Natural killer cell (primary cell): ENCODE measurements at places on chromosomes 7 and 10.

GRCh38 chr10:75565286-75566251, 134.1 kb downstream of the LRMDA start:
- DNase-seq, result no peak

DNA sequence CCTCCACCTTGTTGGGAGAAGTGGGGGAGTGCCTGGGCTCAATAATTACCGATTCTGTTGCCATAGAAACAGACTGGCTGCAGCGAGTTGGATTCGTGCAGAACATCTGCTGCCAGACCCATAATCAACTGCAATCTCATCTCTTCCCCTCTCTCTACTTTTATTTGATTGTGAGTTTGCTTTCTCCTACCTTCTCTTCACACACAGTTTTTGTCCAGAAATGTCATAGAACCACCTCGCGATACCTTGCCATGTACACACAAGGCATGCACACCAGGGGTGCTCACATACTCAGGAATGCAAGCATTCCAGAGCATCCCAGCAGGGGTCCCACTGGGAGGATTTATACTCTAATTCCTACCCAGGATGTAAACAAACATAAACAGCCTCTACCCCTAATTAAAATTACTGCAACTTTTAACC, 262.2 kb upstream of the AOAH start:
- DNase-seq, result no peak

DNA sequence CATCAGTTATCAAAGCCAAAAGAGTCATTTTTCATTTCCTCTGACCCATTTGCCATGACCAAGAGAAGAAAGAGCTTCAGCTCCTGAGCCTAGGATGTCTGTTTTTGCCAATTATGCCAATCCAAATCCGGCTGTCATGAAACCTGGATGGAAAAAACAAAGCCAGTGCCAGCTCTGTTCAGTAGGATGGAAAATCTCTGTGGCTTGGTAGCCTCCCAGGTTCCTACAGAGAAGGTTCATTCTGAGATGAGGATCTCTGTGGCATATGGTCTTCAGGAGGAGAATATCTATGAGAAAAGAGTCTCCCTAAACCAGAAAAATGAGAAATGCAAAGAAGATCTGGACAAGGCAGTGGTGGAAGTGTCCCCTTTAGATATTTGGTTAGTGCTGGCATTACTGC, 475.4 kb downstream of the CNTNAP2 start:
- DNase-seq, result no peak

GRCh38 chr7:100509231-100509630, 25.5 kb downstream of the NYAP1 start:
- no peak for DNase-seq

DNA sequence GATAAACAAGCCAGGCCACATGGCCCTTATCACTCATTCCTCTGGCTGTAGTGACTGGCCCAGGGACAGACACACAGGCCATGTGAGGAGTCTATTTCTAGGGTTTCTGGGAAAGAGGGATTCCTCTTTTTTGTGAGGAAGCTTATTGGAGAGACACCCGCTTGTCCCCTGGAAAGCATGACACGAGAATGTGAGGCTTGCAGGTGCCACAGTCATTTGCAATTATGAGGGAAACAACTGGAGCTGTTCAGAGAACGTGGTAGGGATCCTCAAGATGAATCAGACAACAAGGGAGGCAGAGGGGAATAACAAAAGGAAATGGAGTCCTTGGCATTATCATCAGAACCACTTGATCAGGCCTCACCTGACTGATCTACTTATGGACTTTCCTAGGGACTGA, 64.5 kb downstream of the ADCYAP1R1 start:
- DNase-seq, result no peak

DNA sequence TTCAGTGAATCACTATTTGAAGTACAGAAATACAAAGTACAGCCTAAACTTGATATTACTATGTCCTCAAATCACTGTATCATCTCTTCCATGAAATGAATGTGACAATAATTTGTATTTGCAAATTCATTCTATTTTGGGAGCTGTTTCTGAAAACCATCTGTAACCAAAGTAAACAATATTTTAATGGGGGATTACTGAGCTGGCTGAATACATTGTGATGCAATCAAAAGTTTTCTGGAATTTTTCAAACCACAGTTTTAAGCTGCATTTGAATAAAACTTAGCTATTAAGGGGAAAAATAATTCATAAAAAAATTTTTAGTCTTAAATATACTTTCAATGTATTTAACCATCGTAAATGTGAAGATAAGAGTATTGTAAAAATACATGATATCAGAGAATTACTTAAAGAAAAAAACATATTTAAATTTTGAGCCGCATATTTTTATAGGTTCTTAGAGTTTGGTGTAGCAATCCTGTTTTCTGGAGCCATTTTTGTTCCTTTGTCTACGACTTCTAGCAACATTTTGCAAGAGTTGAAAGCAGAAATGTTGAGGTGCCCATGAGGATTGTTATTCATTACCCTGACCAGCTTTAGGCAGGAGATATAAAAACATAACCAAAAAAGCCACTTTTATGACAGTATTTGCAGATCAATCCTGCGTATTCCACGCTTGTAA, 45.9 kb upstream of the AGMO start:
- DNase-seq, result no peak

- no peak for DNase-seq
Observed at GRCh38 chr10:123997486-123998196, 95.8 kb downstream of the CHST15 start.

- no peak for DNase-seq
Observed at GRCh38 chr7:157877298-157878090, 540.7 kb downstream of the DNAJB6 start.

GRCh38 chr10:61081301-61081700, 137.3 kb upstream of the RHOBTB1 start:
- DNase-seq, result no peak

DNA sequence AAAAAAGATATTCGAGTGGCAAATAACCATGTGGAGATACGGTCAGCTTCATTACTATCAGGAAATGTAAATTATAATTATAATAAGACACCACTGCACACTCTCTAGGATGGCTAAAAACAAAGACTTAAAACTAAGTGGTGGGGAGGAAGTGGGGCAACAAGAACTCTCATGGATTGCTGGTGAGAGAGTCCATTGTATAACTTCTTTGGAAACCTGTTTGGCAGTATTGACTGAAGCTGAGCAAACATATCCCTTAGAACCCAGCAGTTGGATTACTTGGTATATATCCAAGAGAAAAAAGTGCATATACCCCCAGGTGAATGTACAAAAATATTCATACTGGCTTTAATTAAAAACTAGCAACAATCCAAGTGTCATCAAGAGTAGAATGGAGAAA, 133.7 kb upstream of the CTBP2 start:
- no peak for DNase-seq

- no peak for DNase-seq
Observed at GRCh38 chr7:98698976-98699375, 81.9 kb downstream of the NPTX2 start.

- no peak for DNase-seq
Observed at GRCh38 chr7:46387646-46388045, 466.6 kb upstream of the IGFBP3 start.
